ENCODE measurements at places on chromosomes 13 and 19.

DNA sequence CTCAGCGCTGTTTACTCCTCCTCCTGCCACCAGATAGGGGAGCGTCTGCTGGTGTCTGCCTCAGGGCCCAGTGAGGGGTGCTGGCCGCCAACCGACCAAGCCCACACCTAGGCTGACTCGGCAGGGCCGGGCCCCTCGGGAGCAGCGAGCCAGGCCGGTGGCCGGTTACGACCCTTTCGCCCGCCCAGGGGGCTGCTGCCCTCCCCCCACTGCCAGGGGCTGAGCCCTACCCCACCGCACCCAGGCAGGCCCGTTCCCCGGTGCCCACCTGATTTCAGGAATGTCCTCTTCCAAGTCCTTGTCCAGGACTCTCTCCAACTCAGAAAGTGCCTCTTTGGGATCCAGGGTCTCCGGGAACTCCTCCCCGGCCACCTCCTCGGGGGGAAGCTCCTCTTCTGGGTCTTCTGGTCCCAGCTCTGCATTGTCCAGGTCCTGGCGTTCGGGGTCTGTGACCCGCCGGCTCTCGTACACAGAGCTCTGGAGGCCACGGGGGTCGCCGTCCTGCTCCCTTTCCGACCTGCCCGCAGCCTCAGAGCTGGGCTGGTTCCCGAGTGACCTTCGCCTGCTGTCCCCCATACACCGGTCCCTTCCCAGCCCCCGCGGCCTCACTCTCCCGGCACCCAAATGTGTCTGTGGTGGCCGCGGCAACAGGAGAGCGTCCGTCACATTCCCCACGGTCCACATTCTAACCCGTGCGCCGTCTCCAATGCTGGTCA lies 31.0 kb upstream of the MIER2 start:
- no peak for DNase-seq

GRCh38 chr19:37719111-37719926 lies at the start of gene ZNF607:
TSS of gene ZNF607 (minus strand) at chr19:37719761. CDS start at chr19:37711618, 8,143 bp downstream.
- peak; percentile 89 for DNase-seq

DNA sequence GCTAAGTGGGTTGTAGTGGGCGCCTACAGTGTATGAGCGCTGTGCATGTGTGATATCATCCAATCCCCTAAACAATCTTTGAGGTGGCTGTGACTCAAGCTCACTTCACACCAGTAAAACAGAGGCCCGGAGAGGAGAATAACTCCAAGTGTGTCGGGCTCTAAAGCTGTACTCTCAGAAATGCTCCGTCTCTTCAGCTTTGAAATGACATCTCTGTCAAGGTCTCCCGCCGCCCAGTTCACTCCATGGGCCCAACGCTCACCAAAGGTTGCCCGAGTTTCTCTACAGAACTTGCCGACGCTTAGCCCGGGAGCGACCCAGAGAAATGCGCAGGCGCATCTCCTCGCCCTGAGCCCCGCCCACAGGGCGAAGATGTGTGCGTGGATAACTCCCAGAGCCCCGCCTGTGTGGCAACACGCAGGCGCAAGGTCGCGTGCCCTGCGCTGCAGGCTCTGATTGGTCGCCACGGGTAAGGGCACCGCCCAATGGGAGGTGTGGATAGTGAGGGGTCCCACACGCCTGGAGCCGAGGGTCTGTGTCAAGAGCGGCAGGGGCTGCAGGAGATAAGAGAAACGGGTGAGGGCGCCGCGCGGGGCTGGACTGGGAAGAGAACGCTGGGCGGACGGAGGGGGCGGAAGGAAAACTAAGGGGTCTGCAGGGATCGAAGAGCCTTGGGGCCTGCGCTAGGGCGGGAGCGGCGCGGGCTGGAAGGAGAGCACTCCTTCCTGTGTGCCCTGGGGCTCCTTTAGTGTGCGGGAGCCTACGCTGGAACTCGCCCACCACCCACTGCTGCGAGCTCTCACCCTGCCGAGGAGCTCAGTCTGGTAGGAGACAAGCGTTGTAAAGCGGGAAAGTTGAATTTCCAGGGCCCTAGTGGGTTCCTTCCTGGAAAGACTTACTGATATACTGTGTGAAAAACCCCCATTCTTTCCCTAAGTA lies at the start of gene ZNF526:
TSS of gene ZNF526 (plus strand) at position 501 of the 939 bp plus-strand sequence. CDS start 4,092 bp downstream, outside the sequence.
- peak; percentile 97 for DNase-seq

DNA sequence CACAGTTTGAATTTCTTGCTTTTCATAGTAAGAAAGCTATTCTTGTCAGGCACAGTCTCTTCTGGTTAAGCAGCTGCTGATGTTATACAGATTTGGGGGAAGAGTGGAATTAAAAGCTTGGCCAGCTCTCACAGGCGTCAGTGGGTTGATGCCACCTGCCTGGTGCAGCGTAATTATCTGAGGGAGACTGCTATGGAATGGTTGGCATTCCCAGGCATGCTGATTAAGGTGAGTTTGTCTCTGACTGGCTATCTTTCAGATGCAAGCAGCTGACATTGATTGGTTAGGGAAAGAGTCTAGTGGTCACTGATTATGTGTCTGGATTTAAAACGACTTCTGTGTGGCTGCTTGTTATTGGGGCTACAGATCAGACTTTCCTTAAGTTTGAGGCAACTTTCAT lies 948.4 kb downstream of the UQCRFS1 start:
- DNase-seq, result no peak

GRCh38 chr19:34288381-34288780 lies 34.0 kb downstream of the GARRE1 start:
- no peak for DNase-seq

DNA sequence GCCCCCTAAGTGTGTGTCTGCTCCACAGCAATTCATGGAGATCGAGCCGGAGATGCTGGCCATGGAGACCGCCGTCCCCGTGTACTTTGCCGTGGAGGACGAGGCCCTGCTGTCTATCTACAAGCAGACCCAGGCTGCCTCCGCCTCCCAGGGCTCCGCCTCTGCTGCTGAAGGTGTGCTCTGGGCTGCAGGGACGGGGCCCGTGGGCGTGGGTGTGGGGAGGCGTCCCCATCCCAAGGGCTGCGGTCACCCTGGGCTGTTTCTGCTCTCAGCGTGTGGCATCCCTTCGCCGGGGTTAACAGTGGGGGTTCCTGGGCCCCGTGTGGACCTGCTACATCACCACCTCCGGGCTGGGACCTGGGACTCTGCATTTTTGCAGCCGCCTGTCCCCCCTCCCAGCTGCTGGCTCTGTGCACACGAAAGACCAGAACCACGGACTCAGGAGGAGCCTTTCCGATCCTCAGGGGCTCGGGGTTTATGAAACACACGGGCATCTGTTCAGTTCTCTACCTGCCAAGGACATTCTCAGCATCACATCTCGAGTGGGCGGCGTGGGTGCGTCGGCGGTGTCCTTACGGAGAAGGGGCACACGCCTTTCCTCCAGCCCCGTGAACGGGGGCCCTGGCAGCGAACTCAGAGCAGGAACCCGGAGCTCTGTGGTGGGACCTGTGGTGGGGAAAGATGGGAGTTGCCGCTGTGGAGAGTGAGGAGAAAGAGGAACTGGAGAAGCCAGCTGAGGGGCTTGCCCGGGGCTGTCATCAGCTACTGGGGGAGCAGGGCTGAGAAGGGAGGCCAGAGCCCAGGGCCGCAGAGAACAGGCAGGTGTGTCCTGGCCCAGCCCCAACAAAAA lies 7.8 kb downstream of the NCLN start:
- no peak for DNase-seq

DNA sequence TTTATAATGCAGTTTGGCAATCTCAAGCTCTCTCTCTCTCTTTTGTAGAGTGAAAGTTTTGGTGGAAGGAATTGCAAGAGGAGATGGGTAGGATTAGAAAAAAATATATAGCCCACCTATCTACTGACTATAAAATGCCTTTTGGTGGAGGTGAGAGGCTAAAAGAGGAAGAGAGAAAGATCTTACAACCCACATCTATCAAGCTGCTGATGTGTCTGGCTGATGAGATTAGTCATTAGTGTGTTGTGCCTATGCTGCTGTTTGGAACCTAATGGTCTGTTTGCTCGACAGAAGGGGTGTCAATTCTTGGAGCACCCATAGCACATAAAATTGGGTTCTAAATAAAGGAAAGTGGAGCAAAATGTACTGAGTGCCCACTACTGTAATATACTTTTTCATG lies 411.0 kb downstream of the HS6ST3 start:
- DNase-seq, result no peak

DNA sequence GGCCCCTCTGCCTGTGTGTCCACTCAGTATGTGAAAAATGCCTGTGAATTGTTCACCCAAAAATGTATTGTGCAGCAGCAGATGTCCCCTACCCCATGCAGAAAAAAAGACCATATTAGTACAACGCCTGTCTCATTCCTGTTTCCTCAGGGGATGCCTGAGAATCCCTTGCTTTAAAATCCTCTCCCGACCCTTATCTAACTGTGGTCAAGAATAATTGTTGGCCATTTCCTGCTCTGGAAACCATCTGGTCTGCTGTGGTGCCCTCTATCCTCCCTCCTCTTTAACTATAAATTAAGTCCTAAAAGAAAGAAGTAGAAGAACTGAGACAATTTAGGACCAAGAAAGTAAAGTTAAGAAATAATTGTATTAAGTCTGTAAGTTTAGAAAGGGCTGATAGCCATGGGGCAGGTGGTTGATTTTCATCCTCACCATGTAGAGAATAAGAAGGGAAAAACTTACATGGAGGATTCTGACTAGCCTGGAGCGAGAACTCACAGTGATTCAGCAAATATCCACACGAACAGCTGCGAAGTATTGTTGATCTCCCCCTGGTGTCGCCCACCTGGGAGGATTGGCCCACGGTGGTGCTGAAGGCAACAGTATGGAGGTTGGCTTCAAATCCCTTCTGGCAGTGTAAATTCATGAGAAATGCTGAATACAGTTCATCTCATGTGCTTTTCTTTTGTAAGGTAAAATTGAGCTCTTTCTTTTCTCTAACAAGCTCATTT lies 85.6 kb downstream of the COL4A2 start:
- no peak for DNase-seq

DNA sequence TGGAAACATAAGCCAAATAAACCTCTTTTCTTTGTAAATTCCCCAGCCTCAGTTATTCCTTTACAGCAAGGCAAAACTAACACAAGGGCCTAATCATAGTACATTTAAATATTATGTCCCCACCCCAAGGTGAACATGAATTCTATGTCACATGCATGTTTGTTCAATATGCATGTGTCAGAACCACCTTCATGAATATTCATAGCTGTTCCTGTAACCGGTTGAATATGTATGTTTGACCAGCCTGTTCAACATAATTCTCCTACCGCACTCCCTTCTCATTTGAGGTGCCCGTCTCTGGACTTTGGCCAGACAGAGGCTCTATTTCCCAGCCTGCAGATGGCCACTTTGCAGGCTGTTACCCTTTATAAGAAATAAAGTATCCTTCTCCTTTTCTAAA lies 769.4 kb upstream of the SLITRK1 start:
- no peak for DNase-seq

- DNase-seq, result no peak
These were observed 24.8 kb upstream of the ZNF254 start for GRCh38 chr19:24062190-24062589.

- no peak for DNase-seq
These were observed 298.9 kb downstream of the ENOX1 start for GRCh38 chr13:43487885-43488284.

GRCh38 chr19:56304243-56304642 lies 10.4 kb downstream of the ZSCAN5A start:
- DNase-seq, result no peak

- DNase-seq, result no peak
These were observed 5.8 kb downstream of the TM9SF2 start for GRCh38 chr13:99507054-99507453.

- DNase-seq, result no peak
These were observed 3.2 kb downstream of the CCDC122 start for GRCh38 chr13:43876366-43876765.

GRCh38 chr13:39419876-39420275 lies 183.1 kb downstream of the LHFPL6 start:
- no peak for DNase-seq

GRCh38 chr19:54137699-54138488 lies at the start of gene CNOT3:
TSS of gene CNOT3 (plus strand) at chr19:54137762. CDS start at chr19:54142979, 5,217 bp downstream.
- peak; percentile 55 for DNase-seq

DNA sequence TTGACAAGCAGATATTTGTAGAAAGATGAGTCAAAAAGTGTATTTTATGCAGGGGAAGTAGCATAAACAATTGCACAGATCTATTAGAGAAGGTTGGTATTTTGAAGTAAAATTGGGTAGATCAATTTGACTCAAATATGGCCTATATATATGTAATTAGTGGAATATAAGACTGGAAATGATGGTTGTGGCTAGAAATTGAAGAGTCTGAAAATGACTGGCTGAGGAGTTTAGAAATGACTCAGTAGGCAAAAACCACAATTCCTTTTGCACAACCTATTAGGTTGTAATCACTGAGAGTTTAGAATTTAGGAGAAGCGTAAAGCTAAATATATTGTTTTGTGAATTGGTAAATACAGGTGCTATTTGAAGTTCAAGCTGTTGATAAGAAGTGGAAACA lies 622.6 kb upstream of the PCDH20 start:
- no peak for DNase-seq

DNA sequence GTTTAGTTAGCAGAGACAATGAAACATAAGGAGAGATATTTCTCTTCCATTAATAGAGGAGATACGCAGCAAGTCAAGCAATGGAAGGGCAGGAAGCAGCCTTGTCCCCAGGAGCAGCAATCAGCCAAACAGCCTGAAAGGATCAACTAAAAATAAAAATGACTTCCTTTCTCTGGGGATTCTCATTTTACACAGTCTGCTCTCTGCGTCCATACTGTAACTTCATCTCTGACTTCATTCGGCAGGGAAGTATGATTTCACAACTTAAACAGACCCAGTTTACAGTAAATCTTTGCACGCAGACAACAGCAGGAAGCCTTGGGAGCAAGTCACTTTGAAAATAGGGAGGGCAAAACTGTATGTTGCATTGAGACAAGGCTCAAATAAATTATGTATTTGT lies 826.7 kb downstream of the DIAPH3 start:
- no peak for DNase-seq

- no peak for DNase-seq
These were observed 73.4 kb downstream of the MBNL2 start for GRCh38 chr13:97295283-97296182.

DNA sequence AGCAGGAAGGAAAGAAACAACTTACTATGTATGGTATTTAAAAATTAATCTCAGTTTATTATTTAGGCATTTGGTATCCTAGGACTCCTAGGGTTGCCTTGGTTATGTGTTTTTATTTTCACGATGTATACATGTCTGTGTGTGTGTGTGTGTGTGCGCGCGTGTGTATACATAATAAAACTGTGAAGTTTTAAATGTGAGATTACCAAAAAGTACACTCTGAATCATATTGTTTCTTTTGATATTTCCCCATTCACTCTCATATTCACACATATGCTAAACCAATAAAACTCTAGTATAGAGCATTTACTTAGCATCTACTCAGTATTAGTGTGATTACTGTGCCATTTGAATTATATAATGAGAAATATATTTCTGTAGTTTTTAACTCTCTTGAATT lies 30.8 kb upstream of the NDFIP2 start:
- DNase-seq, result no peak

Measured in activated T-cell treated with anti-CD3 and anti-CD28 coated beads, Interleukin-2, amount 50 U/mL, for 24 hours (primary cell).